ENCODE measurements at places on chromosomes 12 and 14. TPM values are rescaled to one million over a fixed set of nuclear protein-coding genes. Genes with fewer than 3 reads are reported as not detected.

GRCh38 chr12:51397670-51398069 is 6.5 kb upstream of the GALNT6 start:
- no peaks in the 10 kb centered on the region for H3K4me1 ChIP-seq
- no peaks in the 10 kb centered on the region for H3K36me3 ChIP-seq
- no peak overlapping the region for H3K4me3 ChIP-seq
- H3K27me3 ChIP-seq: no peaks in the 10 kb centered on the region
- no peak for DNase-seq
- H3K27ac ChIP-seq: no peak overlapping the region

DNA sequence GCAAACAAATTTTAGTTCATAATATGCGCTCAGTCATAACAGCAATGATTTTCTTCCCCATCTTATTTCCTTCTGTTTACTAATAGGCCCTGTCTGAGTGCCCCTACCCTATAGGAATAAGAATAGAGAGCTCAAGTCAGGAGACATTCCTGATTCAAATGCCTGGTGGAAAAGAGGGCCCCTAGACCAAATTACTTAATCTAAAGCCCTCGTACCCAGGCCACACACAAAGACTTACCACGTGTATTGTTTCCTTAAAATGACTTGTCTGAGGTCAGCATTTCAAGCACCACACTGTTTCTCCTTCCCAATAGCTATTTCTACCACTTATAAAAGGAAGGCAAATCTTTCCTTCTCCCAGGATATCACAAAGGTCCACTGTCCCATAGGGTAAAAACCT is 314.9 kb upstream of the TMTC1 start:
- peaks cover 6% of the 10 kb centered on the region for H3K4me1 ChIP-seq
- no peak overlapping the region for H3K4me3 ChIP-seq
- no peaks in the 10 kb centered on the region for H3K27me3 ChIP-seq
- no peak overlapping the region for H3K27ac ChIP-seq
- DNase-seq: no peak

DNA sequence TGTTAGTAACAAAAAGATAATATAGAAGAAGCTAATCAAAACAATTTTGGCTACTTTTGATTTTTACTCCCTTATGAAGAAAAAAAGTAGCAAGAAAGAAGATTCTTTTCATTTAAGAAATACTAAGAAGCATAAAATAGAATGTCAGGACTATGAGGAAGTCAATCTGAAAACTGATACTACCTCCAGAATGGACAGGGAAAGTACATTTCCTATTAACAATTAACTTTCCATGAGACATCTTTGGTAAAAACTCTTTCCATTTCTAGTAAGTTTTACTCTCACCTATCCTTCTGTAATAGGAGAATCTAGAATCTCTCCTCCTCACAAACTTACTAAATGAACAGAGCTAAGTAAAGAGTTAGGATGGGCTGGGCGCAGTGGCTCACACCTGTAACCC is 51.3 kb upstream of the NPFF start:
- no peak overlapping the region for H3K4me3 ChIP-seq
- no peak overlapping the region for H3K27ac ChIP-seq

DNA sequence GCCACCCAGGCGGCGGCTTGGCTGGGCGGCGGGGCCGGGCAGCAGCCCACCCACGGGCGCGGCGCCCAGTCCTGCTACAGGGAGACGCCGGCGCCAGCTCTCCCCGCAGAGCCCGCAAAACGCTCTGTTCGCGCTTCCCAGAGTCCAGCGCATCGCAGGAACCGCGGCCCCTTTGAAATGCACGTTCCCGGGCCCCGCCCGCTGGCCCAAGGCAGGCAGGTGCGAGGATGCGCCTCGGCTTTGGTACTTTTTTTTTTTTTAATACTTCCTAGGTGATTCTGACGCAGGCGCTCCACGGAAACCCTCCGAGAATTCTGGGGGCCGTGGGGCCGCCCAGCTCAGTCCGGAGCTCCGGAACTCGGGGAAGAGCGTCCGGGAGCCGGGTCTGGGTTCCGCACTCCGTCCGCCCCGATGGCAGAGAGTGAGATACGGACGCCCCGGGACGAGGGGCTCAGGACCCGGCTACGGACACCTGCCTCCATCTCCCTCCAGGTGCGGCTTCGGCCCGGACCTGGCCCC is 483 bp downstream of the POC1B start:
- no peak for DNase-seq
- no peaks in the 10 kb centered on the region for H3K27me3 ChIP-seq

DNA sequence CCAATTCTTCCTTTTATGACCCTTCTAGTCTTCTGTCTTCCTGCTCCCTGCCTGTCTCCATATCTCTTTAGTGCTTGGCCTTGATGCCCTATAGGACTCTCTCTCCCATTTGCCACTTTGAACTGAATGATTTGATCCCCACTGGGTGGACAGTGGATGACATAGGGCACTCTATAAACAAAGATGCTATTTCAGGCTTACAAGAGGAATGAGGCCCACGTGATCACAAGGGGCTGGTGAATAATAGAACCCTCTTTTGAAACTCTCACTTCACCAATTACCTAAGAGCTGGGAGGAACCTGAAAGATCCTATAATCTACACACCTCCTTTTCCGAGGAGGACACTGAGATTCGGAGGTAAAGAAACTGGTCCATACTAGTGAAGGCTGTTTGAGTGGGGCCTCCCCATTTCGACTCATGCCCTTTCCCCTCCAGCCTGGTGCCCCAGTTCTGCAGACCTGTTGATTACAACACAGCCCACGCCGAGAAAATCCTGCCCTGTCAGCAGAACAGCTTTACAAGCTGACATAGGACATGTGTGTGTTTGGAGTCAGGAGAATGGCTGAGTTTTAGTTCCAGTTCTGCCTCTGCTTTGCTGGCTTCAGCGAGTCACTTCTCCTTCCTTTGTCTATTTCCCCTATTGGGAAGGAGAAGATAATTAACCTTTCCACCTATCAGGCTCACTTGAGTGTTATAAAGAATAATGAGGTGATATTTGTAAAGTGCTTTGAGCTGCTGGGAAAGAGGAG is 400.3 kb downstream of the ZFP36L1 start:
- H3K27ac ChIP-seq: no peak overlapping the region
- H3K27me3 ChIP-seq: no peaks in the 10 kb centered on the region
- peaks cover 3% of the 10 kb centered on the region for H3K4me1 ChIP-seq
- H3K36me3 ChIP-seq: no peaks in the 10 kb centered on the region
- H3K4me3 ChIP-seq: no peak overlapping the region

GRCh38 chr14:89139404-89140247 is 277.4 kb downstream of the FOXN3 start:
- H3K27ac ChIP-seq: no peak overlapping the region
- peaks cover 12% of the 10 kb centered on the region for H3K4me1 ChIP-seq
- no peak overlapping the region for H3K4me3 ChIP-seq
- no peaks in the 10 kb centered on the region for H3K36me3 ChIP-seq
- no peak for DNase-seq

GRCh38 chr12:89324437-89324836 is 27.9 kb downstream of the DUSP6 start:
- H3K4me1 ChIP-seq: no peaks in the 10 kb centered on the region
- H3K27me3 ChIP-seq: no peaks in the 10 kb centered on the region
- H3K27ac ChIP-seq: no peak overlapping the region
- no peak for DNase-seq
- H3K36me3 ChIP-seq: no peaks in the 10 kb centered on the region

DNA sequence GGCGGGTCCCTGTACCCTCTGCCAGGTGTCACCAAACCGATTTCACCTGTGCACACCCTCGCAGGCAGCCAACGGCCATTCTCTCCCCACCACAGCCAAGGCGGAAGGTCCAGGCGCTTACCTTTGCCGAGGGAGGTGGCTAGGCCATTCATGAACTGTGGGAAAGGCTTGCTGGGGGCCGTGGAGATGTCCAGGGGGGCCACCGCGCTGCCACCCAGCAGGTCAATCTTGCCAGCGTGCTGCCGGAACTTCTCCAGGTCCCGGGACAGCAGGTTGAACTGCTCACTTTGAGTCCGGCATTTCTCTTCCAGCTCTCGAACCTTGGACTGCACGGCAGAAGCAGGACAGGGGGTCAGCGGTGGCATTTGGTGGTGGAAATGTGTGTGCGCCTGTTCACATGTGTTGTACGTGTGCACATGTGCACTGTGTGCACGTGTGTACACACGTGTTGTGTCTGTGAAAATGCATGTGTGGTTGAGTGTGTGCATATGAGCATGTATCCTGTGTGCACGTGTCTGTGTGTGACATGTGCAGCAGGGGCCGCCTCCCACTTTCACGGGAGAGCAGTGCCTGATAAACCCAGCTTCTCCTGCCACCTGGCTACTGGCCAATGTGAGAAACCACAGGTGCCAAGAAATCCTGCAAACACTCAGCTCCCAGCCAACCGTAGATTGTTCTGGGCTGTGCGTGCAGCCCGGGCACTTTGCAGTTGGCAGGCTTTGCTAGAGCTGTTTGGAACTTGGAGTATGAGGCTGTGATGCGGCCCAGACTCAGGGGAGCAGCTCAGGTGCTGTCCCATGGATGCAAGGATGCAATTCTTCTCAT is 118.9 kb downstream of the PIWIL1 start:
- no peak overlapping the region for H3K27ac ChIP-seq
- no peaks in the 10 kb centered on the region for H3K27me3 ChIP-seq
- H3K4me1 ChIP-seq: no peaks in the 10 kb centered on the region
- no peak overlapping the region for H3K4me3 ChIP-seq
- no peak for DNase-seq

- H3K27me3 ChIP-seq: no peaks in the 10 kb centered on the region
- H3K36me3 ChIP-seq: no peaks in the 10 kb centered on the region
- H3K27ac ChIP-seq: no peak overlapping the region
- DNase-seq: no peak
- no peaks in the 10 kb centered on the region for H3K4me1 ChIP-seq
These were observed 44.3 kb downstream of the KCNA5 start for GRCh38 chr12:5087831-5088554.

DNA sequence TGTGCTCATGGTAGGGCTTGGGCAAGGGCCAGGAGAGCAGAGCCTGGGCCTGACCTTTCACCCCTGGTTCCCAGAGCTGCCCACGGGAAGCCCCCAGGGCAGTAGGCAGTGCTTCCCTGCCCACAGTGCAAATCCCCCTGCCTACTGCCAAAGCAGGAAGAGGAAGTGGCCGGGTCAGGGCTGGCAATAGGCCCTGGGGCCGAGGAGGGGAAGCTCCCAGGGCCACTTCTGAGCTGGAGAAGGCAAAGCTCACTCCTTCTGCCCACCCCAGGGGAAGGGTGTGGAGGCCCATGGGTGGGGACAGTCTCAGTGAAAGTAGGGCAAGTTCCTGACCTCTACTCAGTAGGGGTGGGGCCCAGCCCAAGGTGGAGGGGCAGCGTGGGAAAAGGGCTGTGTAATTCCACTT is 5.4 kb upstream of the NR4A1 start:
- peaks cover 12% of the 10 kb centered on the region for H3K4me1 ChIP-seq
- no peak overlapping the region for H3K4me3 ChIP-seq
- no peak overlapping the region for H3K27ac ChIP-seq
- DNase-seq: no peak
- peaks cover 24% of the 10 kb centered on the region for H3K27me3 ChIP-seq

GRCh38 chr12:111687255-111687654 is 1.4 kb downstream of the ACAD10 start:
- H3K27ac ChIP-seq: no peak overlapping the region
- H3K4me3 ChIP-seq: no peak overlapping the region
- no peaks in the 10 kb centered on the region for H3K36me3 ChIP-seq
- no peak for DNase-seq
- no peaks in the 10 kb centered on the region for H3K4me1 ChIP-seq

GRCh38 chr14:89650077-89650978 is 233.3 kb upstream of the FOXN3 start:
- no peak overlapping the region for H3K4me3 ChIP-seq
- no peak for DNase-seq
- no peaks in the 10 kb centered on the region for H3K36me3 ChIP-seq
- H3K27me3 ChIP-seq: no peaks in the 10 kb centered on the region
- no peak overlapping the region for H3K27ac ChIP-seq

DNA sequence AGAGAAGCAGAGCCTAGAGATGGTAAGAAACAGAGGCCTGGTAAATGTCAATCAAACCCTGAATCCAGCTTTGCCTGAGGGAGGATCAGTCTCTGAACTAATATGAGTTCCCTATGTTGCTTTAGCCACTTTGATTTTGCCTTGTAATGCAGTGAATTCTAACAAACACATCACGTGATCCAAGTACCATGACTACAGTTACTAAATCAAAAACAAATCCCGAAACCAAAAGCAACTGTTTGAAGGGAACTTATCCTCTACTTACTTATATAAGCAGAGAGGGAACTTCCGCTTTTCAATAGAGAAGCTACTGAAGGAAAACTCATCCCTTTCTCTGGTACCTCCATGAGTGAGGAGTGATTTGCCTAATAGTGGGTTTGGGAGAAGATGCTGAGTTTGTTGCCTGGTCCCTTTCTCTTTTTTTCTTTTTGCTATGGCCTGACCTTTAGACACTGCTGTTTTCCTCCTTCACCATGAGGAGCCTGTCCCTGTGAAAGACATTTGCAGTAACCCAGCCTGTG is 7.7 kb upstream of the PPTC7 start:
- H3K27ac ChIP-seq: no peak overlapping the region
- 0 out of 2 replicates have a peak, but pooled peaks cover 5% of the 10 kb centered on the region for H3K4me1 ChIP-seq

DNA sequence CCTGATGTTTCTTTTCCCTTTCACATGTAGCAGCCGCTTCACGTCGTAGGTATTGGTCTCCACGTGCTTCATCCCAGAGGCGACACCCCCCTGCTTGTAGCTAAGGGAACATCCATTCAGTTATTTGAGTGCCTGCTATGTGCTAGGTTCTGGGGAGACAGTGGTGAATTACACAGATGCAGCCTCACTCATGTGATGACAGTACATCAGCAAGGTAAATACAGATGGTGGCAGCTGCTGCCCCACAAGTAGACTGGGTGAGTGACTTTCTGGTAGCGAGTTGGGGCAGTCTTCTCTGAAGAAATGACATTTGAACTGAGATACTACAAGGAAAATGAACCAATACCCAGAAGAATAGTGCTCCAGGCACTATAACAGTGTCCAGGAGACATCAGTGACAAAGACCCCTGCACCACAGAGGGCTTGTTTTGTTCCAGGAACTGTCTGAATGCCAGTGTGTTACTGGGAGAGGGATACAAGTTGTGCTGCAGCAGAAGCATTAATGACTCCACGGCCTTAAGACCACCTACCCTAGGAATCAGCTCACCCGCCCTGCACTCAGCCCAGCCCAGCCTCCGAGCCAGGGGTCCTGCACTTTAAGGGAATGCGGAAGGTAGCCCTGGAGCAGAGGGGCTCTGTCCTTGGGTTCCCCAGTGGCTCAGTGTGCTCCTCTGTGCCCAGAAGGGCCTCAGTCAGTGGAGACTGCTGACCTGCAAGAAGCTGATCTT is 7.3 kb downstream of the AVIL start:
- H3K36me3 ChIP-seq: peaks cover 3% of the 10 kb centered on the region
- no peak overlapping the region for H3K27ac ChIP-seq
- H3K4me3 ChIP-seq: no peak overlapping the region

Gene KLHL33
- total RNA-seq: not detected

Gene GPD1
- 1.2 TPM for total RNA-seq

Gene IFT81
- 14.4 TPM for total RNA-seq

Gene BATF
- not detected for total RNA-seq

Gene BICDL1
- 26.9 TPM for total RNA-seq

Gene SERPINA10
- total RNA-seq: not detected

Gene TMEM132C
- total RNA-seq: 0.59 TPM

Gene NID2
- total RNA-seq: 6.1 TPM

Gene RERG
- total RNA-seq: 0.55 TPM

Gene PTGER2
- total RNA-seq: 1.2 TPM

Gene ST8SIA1
- 4.4 TPM for total RNA-seq
